ENCODE measurements at places on chromosomes 2 and 18.

DNA sequence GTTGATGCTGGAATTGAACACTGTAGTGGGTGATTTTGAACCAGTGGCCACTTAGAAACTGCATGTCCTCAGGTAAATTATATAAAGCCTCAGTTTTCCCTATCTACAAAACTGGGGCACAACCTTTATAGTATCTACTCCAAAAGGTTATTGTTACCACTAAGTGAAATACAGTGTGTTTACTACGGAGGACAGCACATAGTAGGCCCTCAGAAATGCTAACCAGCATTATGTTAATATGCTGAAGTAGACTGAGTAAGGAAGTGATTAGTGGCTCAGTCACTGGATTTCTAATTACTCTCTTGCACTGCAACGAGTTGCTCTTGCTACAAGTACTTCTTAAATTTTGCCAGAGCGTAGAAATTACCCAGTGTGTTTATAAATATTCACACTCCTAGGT, 139.5 kb downstream of the HAUS1 start:
- DNase-seq: no peak

DNA sequence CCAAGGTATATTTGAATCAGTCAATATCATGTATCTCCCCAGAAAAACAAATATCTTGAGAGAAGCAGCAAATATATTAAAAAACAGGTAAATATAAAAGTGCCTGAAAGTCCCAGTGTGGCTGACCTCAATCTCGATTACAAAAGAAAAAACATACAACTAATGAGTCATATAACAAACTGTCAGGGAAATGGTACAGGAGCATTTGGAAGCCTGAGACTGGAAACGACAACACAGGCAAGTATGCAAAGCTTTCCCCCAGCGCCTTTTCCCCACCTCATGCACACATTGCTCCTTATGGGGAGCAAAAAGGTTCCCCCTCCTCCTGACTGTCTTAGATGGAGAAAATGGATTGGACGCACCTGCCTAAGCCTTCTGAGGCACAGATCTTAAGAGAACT, 230.7 kb downstream of the TMX3 start:
- no peak for DNase-seq

- DNase-seq: peak; percentile 13
Observed at GRCh38 chr18:3585656-3586509, 135.9 kb downstream of the TGIF1 start.

DNA sequence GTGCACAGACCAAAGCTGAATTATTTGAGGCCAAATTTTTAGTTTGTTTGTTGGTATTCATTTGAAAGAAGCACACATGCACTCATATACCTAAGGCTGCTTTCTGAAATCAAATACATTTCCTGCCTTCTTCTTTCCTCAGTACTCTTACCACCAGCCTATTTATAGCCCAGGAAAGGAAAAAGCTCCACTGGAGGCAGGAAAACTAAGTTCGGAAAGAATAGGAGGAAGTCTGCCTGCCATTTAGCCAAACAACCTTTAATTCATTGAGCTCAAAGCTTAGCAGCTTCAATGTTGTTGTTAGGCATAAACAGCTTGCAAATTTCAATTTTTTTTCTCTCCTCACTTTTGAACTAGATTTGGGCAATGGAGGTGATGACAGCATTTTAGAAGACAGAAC, 40.4 kb upstream of the RASGRP3 start:
- no peak for DNase-seq

DNA sequence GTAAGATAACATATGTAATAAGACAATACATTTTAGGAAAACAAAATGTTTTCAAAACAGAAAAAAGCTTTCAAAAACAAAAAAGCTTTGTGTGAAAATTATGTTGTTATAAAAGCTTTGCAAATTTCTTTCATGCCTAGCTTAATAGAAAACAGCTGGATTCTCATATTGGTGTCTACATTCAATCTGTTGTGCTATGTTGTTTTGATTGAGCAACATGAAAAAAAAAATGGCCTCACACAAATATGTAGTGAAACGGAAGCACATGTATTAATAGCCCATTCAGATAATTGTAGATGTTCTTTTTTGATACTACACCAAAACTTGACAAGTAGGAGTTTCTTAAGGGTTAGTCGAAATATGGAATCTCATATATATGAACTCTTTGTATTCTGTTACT, 197.5 kb downstream of the ZEB2 start:
- no peak for DNase-seq

- no peak for DNase-seq
Observed at GRCh38 chr2:70133491-70134322, 46.4 kb downstream of the PCBP1 start.

GRCh38 chr2:80148906-80149305, 155.6 kb downstream of the LRRTM1 start:
- no peak for DNase-seq

GRCh38 chr2:217714287-217714751, 288.5 kb downstream of the TNS1 start:
- no peak for DNase-seq

- no peak for DNase-seq
Observed at GRCh38 chr2:162317861-162318327, 590 bp downstream of the IFIH1 start.

GRCh38 chr2:195252018-195252417, 405.0 kb upstream of the SLC39A10 start:
- no peak for DNase-seq

DNA sequence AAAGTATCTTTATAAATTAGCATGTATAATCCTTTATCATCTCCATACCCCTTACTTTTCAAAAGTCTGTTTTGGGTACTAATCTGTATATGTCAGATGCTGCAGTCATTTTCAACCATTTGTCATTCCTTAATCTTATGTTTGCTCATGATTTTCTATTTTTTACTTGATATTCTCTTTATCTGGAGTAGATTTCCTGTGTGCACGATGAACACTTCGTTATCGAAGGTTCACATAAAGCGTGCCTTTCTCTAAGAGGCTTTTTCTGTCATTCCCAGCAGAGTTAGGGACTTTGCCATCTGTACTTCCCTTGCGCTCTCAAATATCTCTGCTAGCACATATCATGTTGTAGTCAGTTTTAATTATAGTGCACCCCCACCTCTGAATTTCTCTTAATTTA, 123.2 kb downstream of the BIRC6 start:
- no peak for DNase-seq

GRCh38 chr2:229920011-229920641, 1.7 kb downstream of the TRIP12 start:
- no peak for DNase-seq

- DNase-seq: no peak
Observed at GRCh38 chr18:54860941-54861340, 32.7 kb downstream of the RAB27B start.

GRCh38 chr2:240812301-240812680, 7.7 kb downstream of the KIF1A start:
- DNase-seq: no peak

GRCh38 chr2:19574778-19575260, 216.4 kb upstream of the OSR1 start:
- DNase-seq: no peak

DNA sequence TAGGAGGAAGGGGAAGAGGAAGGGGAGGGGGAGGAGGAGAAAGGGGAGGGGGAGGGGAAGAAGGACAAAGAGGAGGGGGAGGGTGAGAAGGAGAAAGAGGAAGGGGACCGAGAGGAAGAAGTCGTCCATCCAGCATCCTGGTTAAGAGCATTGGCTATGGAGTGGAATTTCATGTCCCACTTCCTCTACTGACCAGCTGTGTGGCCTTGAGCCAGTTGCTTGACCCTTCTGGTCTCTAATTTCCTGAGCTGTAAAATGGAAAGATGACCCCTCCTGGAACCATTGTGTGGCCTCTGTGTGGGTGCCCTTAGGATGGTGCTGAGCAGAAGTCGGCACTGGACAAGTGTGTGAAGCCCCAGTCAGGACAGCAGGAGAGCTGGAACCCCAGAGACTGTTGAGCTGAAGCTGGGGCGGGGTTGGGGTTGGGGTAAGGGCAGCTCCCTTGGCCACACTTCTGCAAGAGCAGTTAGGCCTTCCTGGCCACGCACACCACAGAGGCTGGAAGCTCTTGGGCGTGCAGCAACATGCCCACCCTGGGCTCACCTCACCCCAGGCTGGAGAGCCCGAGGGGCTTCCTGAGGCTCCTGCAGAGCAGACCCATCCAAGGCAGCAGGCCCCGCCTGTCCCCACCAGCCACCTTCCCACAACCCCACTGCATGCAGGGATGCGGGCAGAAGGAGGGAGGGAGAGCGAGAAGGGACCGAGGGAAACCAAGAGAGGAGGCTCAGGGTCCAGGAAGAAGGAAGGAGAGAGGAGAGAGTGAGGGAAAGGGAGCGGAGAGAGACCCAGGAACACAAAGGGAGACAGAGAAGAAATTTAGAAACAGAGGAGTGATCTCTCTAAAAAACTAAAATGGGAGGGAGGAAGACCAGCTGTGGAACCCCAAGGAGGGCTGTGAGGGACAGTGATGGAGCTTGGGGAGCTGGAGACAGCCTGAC, 16.2 kb downstream of the ADRA2B start:
- no peak for DNase-seq

- no peak for DNase-seq
Observed at GRCh38 chr2:14126846-14127245, 505.7 kb upstream of the LRATD1 start.

DNA sequence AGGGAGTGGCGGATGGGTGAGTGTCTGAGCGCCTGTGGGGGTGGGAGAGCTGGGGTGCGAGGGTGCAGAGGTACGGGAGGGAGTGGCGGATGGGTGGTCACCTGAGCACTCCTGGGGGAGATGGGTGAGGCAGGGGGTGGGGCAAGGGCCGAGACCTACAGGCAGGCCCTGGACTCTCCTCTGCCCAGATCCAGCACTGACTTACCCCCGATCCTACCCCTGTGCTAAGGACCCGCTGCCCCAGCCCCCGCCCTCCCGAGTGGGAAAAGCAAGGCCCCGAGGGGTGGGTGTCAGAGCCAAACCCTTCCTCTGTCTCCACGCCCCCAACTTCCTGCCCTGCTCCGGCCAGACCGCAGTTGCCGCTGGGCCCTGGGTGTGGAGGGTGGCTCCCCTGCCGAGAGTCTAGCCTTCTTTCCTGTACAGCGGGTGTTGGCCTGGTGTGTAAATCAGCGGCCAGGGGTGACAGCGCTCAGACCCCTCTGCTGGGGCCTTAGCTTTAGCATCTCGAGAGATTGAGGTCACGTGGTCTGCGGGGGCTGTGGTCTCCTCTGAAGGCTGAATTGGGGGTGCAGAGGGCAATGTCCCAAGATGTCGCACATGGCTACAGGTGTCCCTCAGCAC, 12.5 kb downstream of the BOK start:
- no peak for DNase-seq

- DNase-seq: no peak
Observed at GRCh38 chr2:187581125-187581896, 27.1 kb upstream of the TFPI start.

DNA sequence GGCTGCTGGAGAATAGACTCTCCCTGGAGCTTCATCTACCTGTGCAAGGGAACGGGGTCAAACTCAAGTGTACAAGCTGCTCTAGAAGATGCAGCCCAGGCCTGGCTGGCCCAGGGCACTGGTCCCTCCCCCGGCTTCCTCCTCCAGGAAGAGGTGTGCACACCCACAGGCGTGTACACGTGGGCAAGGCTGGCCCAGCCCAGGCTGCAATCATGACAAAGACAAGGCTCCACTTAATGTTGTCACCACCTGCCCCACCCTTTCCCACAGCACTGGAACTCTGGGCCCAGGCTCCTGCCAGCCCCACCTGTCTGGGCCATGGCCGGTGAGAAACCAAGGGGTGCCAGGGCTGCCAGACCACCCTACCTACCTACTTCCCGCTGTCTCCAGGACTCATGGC, 29.6 kb upstream of the ALPP start:
- DNase-seq: no peak

DNA sequence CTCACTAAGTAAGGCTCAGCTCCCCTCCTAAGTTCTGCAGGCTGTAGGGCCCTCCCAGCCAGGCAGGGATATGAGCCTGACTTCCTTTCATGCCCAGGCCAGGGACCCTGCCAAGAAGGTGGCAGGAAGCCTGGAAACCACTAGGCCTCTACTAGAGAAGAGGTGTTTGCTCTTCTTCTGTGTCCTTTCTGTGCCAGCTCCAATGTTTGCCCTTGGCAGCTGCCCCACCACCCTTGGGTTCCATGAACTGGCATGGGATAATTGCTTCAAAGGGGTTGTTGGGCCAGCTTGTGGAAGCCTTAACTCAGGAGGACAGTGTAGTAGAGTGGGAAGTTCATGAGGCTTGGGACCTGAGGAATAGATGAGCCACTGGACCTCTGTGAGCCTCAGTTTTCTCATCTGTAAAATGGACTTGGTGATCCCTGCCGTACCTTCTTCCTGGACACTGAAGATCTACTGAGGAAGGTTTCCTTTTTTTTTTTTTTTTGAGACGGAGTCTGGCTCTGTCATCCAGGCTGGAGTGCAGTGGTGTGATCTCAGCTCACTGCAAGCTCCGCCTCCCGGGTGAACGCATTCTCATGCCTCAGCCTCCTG, 3.9 kb downstream of the SLC35F6 start:
- no peak for DNase-seq

DNA sequence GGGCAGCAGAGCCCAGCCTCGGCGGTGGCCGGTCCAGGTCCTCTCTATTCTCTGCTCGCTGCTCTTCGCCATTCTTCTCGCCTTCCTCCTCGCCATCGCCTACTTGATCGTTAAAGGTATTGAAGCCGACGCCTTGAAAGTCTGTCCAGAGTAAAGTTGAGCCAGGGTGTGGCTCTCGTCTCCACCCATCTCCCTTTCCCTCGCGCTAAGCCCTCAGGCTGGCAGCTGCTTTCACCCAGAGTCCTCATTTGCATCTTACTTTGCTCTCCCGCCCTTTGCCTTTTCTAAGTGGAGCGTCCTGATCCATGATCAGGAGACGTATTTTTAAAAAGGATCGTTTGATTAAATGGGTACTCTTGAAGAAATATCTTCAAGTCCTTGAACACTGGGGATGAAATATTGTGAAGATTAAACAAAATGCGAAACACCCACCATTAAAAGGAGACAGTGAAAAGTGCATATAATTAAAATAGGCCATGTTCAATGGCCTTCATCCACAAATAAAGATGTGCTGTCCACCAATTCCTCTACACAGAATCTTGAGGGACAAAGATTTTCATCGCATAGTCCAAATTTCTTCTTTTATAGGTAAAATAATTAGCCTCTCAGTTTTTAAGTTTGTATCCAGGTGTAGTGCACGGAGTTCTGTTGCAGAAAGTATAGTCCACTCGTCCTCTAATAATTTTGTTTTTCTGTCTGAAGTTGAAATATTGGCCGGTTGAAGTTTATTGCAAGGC, 657 bp downstream of the ARL6IP6 start:
- no peak for DNase-seq

- DNase-seq: no peak
Observed at GRCh38 chr18:13206301-13206700, 12.3 kb upstream of the LDLRAD4 start.

- DNase-seq: no peak
Observed at GRCh38 chr2:108634011-108634410, 85.3 kb upstream of the RANBP2 start.

- no peak for DNase-seq
Observed at GRCh38 chr2:174630107-174630506, 32.5 kb upstream of the WIPF1 start.

- no peak for DNase-seq
Observed at GRCh38 chr2:31401580-31401979, 13.0 kb downstream of the XDH start.

DNA sequence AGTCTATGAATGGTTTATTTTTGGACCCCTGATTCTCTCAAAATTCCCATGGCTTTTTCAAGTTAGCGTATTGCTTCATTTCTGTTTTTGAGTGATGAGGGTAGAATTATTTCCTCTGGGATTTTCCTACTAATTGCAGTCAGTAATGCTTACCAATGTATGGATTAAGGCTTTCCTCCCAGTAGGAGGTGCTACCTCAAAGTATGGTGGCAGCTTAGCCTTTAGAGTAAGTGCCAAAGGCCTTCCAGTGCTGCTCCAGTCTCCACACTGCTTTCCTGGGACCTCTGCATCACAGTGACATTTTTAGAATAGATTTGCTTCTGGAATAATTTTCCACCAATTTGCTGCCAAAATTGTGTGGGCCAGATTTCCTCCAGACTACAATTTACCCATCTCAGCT, 16.2 kb upstream of the SSB start:
- no peak for DNase-seq

All from activated naive CD4-positive, alpha-beta T cell (primary cell).